Left ventricle myocardium inferior (tissue), 1 donor: ENCODE measurements at places on chromosomes 2 and 18. TPM values are rescaled to one million over a fixed set of nuclear protein-coding genes. Genes with fewer than 3 reads are reported as not detected.

DNA sequence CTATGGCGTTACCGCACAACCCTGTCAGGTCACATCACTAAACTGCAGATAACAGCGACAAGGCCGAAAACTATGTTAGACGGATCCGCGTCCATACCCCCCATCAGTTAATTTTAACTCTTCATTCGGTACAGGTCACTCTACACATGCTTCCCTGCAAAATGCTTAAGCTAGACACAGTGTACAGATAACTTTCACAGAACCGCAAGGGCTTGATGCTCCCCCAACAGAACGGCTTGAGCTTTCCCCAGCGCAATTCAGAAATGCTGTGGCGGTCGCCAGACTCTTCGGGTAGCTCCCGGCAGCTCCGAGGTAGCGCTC lies 283 bp upstream of the RBBP8 start:
- no peaks in the 10 kb centered on the region for H3K27me3 ChIP-seq
- peaks cover 26% of the 10 kb centered on the region for H3K4me1 ChIP-seq
- H3K36me3 ChIP-seq, result no peaks in the 10 kb centered on the region
- H3K4me3 ChIP-seq, result peak overlapping the region; percentile 82
- no peak for DNase-seq

DNA sequence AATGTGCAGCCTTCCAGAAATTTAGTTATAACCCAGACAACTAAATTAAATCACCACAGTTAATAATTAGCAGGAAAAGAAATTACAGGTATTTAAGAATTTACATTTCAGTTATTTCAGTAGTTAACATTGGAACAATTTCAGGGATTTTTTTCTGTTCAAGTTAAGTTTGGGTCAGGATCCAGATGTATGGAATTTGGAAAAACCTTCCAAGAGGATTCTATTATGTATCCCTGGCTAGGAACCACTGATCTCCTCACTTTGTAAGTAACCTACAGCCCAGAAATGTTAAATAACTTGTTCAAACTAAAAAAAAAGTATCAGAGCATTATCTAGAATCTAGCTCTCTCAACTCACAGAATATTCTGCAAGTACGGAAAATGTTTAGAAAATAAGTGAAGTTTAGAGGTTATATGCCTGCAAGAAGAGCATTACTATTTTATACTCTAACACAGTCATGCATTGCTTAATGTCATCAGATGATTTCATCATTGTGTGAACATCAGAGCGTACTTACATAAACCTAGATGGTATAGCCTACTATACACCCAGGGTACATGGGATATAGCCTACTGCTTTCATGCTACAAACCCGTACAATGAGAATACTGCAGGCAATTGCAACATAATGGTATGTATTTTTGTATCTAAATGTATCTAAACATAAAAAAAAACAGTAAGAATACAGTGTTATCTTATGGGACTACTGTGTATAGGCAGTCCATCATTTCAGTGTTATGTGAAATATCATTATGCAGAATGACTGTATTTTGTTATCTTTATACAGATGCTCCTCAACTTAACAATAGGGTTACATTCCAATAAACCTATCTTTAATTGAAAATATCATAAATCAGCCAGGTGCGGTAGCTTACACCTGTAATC lies 6.1 kb downstream of the NCKAP1 start:
- DNase-seq, result no peak
- H3K36me3 ChIP-seq, result no peaks in the 10 kb centered on the region
- peaks cover 99% of the 10 kb centered on the region for H3K4me1 ChIP-seq
- H3K4me3 ChIP-seq, result no peak overlapping the region

DNA sequence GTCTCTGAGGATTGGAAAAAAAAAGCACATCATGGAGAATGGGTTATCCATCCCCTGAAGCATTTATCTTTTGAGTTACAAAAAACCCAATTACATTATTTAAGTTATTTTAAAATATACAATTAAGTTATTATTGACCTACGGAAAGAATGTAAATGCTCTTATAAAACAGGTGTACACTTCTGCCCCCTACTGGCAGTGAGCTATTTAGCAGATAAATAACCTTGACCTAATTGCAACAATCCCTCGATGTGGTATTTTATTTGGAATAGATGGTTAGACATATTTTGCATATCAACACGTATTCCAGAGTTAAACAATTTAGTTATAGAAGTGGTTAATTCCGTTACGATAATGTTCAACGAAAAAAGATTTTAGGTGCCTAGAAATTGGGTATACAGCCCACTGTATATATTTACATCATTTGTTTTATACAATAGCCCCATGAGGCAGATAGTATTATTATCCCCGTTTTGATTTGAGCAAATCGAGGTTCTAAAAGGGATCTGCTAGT lies 9.1 kb upstream of the DAW1 start:
- H3K4me3 ChIP-seq, result no peak overlapping the region
- H3K36me3 ChIP-seq, result no peaks in the 10 kb centered on the region
- H3K27ac ChIP-seq, result no peak overlapping the region
- DNase-seq, result no peak
- peaks cover 8% of the 10 kb centered on the region for H3K27me3 ChIP-seq
- peaks cover 6% of the 10 kb centered on the region for H3K4me1 ChIP-seq

DNA sequence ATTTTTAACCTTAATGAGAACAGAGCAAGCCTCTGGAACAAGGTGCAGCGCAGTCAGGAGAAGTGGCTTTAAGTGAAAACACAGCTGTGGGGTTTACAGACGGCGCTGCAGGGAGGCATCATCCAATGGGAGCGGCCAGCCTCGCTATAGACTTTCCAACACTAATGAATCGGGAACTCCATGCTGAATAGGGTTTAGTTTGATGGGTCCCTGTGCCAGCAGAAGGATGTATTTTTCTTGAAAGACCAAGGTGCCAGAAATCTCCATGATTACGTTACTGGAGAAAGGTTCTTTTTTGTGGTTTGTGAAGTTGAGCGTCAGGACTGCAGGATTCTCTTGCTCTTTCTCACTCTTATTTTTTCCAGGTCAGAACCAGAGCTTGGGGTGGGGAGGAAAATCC lies 87.9 kb upstream of the ALPP start:
- H3K4me3 ChIP-seq, result no peak overlapping the region
- no peak overlapping the region for H3K27ac ChIP-seq
- DNase-seq, result no peak
- no peaks in the 10 kb centered on the region for H3K27me3 ChIP-seq

SPC25 gene
- total RNA-seq, result 0.60 TPM

CACNB4 gene
- 0.25 TPM for total RNA-seq
